ENCODE measurements at places on chromosomes 7 and 10.

DNA sequence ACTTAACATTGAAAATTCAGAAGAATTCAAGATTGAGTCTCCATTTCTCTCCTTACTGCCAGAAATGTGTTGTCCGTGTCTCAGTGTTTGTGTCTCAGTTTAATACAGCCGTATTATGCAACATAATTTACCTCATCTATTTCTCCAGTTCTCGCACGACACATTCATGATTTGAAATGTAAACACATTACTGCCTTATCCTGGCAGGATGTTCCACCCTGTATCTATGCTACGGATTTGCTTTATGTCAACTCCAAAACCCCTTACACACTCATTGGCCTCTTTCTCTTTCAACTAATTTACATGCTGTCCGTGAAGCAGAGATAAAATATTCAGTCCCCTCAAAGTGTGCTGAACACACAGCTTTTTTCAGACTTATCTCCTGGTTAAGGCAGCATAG lies 653.7 kb upstream of the SEMA3D start:
- no peak for DNase-seq

GRCh38 chr7:121244120-121244870 lies 84.5 kb upstream of the WNT16 start:
- DNase-seq, result no peak

GRCh38 chr7:117362294-117362888 lies 39.5 kb upstream of the WNT2 start:
- DNase-seq, result no peak

GRCh38 chr7:120990468-120991118 lies 2.1 kb downstream of the CPED1 start:
- DNase-seq, result no peak

DNA sequence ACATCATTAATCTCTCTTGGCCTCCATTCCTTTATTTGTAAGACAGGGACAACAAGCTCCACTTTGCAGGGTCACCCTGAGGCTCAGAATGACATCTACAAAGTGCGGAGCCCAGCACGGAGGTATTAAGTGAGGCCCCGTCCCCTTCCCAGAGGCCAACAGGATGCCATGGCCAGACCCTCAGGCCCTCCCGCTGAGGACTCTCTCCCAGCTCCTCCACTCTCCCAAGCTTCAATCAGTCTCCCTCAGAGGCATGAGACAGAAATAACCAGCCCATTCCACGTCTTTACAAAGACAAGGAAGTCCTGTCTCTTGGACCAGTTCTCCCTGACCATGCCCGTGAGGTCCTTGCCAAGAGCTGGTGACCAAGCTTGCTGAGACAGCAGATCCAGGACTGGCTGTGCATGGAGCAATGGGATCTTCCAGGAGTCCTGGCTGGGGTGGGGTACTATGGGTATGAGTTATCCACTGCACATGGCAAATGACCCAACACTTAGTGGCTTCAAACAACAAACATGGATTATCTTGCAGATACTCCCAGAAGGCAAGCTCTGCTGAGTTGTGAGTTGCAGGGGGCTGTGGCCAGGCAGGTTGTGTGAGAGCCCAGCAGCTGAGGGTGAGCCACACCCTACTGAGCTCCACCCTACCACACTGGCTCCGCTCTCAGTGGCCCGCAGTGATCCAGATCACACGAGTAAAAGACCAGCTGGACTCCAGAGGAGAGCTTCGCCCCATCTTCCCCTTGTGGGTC lies 4.3 kb upstream of the PPIF start:
- no peak for DNase-seq

- no peak for DNase-seq
Observed at GRCh38 chr10:5981529-5981928, 4.2 kb upstream of the IL15RA start.

- no peak for DNase-seq
Observed at GRCh38 chr7:105803429-105803736, 73.0 kb downstream of the ATXN7L1 start.

- DNase-seq, result no peak
Observed at GRCh38 chr10:63697956-63698786, 177.0 kb downstream of the REEP3 start.

GRCh38 chr10:101230183-101230917 lies 1.1 kb upstream of the LBX1 start:
- no peak for DNase-seq

DNA sequence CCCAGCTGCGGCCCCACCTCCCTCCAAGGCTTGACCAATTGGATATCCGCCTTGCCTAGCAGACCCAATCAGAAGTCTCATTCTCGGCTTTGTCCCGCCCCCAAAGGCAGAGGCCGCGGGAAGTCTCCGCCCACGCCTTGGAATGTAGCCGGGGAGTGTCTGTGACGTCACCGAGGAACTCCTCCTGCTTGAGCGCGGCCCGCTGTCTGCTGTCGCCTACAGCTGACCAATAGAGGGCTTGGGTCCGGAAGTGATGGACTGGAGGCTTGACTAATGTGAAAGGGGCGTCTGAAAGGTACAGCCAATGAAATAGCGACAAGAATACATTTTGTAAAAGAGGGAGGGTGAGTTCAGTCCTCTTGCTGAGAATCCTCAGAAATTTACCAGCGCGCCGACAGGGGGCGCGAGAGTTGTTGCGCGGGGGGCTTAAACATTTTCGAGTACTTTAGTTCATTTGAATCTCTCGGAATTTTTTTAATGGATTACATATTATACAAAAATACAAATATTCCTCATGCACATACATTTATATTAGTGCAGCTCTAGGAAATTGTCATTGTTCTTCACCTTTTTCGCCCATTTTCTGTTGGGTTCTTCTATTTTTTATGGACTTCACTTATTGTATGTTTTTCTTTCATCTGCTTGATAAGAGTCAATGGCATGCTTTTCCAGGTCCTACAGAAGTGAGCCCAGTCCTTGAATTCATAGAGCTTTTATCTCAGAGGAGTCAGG lies 376 bp upstream of the CREB3L2 start:
- peak; percentile 98 for DNase-seq

GRCh38 chr10:117688358-117688757 lies 145.8 kb downstream of the EMX2 start:
- no peak for DNase-seq

All from GM04503 (cell line).